NCI-H510A (cell line): ENCODE measurements at places on chromosomes 6 and 20.

- no peak for DNase-seq
These were observed 401 bp upstream of the PHF3 start for GRCh38 chr6:63635215-63635587.

GRCh38 chr20:37311710-37312355 lies 22.4 kb downstream of the MANBAL start:
- no peak for DNase-seq

DNA sequence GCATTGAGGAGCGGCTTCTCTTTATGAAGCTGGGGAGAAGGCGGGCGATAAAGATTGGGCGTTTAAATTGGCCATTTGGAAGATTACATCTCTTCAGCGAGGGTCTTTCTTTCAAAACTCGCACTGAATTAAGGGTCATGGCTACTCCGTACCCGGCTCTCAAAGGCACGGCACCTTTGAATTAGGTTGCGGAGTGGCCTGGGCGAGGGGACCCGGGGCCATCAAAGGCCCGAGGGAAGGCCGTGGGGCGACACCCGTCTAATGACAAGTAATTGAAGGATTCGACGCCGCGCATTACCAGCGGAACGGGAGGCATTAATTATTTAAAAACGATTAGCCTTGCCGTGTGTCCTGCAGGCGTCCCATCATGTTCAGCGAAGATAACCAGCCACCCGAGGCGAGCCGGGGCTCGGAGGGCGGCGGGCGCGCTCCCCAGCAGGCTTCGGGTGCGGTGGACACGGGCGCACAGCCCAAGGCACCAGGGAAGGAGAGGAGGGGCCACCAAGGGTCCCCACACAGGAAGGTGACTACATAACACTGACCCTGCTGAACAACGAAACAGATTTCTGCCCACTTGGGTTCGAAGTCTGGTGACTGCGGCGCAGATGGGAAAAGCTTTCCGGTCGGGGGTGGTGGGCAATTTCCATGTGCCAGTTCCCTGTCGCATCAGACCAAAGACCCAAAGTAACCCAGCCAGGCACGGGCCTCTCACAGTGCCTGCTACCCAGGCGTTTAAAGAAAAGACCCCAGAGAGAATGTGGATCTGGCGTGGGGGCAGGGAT lies 7.4 kb downstream of the FOXA2 start:
- no peak for DNase-seq

GRCh38 chr6:144744720-144745119 lies 459.6 kb downstream of the UTRN start:
- no peak for DNase-seq

GRCh38 chr6:157760589-157761330 lies 62.3 kb upstream of the SNX9 start:
- DNase-seq, result no peak

- DNase-seq, result no peak
These were observed 382.0 kb downstream of the CDH26 start for GRCh38 chr20:60340232-60340631.

DNA sequence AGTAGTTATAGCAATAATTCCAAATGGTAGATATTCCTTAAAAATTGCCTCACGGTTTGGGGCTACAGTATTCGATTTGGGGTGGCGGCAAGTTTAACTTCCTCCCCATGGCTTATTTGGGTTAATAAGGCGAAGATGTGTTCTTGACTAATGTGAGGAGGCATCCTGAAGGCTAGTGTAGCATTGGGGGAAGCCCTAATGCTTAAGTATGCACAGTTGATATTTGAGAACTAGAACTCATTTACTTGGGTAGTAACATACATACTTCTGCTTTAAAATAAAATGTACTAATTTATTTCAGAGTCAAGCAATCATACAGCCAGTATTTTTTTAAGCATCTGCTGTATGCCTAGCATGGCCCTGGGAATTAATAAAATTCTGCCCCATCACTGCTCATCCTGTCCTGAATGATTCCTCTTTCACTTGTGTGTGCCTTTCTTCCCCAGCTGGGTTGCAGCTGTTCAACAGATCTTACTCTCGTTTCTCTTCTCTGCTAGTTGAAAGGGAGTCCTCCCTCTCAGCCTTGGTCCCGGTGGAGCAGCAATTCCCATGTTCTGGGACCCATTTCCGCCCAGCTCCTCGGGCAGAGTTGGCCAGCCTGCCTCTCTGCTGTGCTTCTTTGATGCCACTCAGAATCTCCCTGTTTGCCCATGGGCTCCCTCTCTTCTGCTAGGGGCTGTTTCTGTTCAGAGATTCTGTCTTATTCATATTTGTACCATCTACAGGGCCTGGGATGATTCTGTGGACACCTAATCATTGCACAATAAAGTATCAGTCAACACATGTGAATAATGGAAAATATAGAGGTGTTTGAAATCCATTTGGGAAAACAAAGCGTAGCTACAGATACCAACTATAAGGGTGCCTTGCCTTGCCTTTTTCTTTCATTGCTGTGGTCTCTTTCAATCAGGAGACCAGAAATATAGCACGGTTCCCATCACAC lies 104.8 kb downstream of the ARID1B start:
- no peak for DNase-seq

- no peak for DNase-seq
These were observed 31.4 kb downstream of the TSHZ2 start for GRCh38 chr20:53003420-53004154.

GRCh38 chr20:19903168-19903811 lies 113.9 kb upstream of the NAA20 start:
- no peak for DNase-seq

GRCh38 chr6:7673063-7673536 lies 52.8 kb upstream of the BMP6 start:
- DNase-seq, result no peak

DNA sequence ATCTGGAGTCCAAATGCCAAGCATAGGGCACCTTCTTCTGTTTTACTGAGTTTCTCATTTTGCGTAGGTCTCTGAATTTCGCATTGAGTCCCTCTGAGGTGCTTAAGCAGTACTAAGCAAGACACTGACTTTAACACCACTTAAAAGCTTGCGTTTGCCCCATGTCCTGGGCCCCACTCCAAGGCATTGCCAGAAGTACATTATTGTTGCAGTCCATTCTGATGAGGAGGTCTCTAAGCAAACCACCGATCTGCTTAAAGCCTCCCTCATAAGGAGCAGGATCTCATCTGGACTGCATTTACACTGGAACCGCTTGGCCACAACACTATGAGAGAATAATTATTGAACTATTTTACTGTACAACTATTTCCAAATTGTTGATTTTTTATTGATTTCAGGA lies 16.3 kb downstream of the BMP2 start:
- no peak for DNase-seq

GRCh38 chr6:42313038-42313437 lies 95.4 kb upstream of the MRPS10 start:
- no peak for DNase-seq

DNA sequence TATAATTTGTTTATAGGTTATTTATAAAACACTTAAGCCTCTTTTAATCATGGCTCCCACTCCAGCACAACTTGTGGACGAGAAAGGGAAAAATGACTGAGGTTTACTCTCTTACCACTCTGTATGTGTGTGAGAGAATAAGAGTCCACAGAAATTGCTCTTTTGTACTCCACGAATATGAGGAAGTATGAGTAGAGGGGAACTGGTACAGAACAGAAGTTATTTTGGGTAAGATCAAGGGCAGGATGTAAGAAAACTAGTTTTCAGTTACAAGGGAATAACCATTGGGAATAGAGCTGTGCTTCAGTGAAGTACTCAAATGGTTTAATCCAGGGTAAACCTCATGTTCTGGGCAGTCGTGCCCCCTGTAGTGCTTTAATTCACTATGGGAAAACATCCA lies 72.6 kb downstream of the REV3L start:
- DNase-seq, result no peak

GRCh38 chr6:33428224-33428965 lies 8.5 kb downstream of the SYNGAP1 start:
- DNase-seq, result no peak

GRCh38 chr6:15842727-15843117 lies 179.9 kb upstream of the DTNBP1 start:
- no peak for DNase-seq

DNA sequence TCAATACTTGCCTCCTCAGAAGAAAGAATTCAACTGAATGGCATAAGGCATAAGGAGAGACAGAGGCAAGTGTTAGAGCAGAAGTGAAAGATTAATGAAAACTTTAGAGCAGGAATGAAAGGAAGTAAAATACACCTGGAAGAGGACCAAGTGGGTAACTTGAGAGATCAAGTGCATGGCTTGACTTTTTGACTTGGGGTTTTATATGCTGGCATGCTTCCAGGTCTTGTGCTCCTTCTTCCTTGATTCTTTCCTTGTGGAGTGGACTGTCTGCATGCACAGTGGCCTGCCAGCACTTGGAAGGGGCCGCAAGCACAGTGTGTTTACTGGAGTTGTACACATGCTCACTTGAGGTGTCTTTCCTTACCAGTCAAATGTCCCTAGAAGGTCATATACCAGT lies 222.1 kb upstream of the UFL1 start:
- no peak for DNase-seq

- DNase-seq, result no peak
These were observed 116.2 kb downstream of the GMDS start for GRCh38 chr6:2129182-2129621.

DNA sequence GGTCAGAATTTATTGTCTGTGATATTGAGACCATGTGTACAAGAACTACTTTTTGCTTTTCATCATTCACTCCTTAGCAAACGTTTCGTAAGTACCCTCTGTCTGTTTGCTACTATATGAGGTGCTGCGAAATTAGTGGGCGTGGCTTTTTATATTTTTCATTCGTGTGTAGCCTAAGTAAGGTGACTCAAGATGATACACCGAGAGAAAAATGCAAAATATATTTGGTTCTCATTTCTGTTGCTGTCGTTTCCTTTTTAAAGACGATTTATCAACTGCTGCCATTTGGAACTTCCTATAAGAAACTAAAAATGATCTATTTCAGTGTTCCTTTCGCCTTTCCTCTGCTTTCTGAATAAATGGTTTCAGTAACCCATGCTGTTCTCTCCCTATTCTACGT lies 61.2 kb downstream of the VAPB start:
- DNase-seq, result no peak

DNA sequence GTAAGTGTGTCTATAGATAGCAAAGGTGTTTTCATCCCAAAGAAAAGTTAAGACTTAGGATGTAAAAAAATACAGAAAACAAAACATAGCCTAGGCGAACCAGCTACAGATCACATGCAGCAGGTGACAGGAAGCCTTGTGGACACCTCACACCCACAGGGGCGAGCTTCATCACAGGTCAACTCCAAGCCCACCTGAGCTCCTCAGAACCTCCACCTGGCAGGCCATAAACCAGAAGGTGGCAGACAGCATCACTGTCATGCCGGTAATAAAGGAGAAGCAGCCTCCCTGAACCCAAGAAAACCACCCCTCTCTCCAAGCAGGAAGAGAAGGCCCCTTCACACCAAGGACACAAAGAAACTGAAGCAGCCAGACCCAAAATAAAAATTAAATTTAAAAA lies 1.0 kb downstream of the RALGAPA2 start:
- DNase-seq, result no peak

DNA sequence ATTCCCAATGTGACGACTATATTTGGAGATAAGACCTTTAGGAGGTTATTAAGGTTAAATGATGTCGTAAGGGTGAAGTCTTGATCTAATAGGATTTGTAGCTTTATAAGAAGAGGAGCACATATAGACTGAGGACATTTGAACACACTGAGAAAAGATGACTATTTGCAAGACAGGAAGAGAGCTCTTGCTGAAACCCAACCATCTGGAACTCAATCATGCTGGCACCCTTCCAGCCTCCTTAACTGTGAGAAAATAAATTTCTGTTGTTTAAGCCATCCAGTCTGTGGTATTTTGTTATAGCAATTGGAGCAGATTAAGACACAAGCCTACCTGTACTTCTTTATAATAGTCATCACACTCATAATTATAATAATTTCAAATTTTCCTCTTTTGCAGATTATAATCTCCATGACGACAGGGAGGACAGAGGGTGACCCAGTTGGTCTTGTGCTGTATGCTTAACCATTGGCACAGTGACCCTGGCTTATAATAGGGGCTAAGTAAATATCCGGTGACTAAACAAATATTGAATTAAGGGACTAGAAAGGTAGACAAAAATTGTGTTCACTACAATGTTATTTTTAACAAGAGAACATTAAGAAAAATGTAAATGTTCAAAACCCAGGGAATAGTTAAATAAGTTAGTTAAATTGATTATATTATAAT lies 206.4 kb upstream of the HDDC2 start:
- no peak for DNase-seq

- DNase-seq, result no peak
These were observed 3.4 kb downstream of the EYA4 start for GRCh38 chr6:133244519-133244918.

- peak; percentile 31 for DNase-seq
These were observed 1.1 kb downstream of the PTPRK start for GRCh38 chr6:128519132-128519930.
